Activated T-cell treated with anti-CD3 and anti-CD28 coated beads for 1 hour (primary cell): ENCODE measurements at places on chromosomes 4 and X.

GRCh38 chrX:39874202-39874816 lies 223.4 kb downstream of the BCOR start:
- DNase-seq = no peak

- DNase-seq = no peak
Measured at GRCh38 chr4:4256799-4257198, 8.8 kb upstream of the TMEM128 start.

DNA sequence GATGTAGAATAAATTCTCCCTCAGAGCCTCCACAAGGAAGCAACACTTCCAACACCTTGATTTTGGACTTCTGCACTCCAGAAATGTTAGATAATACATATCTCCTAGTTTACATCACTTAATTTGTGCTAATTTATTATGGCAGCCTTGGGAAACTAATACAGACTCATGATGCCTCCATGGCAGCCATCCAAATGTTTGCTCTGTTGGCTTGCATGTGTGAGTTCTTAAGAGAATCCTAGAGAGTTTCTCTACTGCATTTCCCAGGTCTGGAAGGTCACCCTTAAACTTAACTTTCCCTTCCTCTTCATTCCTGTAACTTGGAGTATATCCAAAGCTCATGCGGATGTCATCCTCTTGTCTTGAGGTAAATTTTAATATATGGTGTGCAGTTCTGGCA lies 956.1 kb downstream of the ADGRL3 start:
- DNase-seq = no peak

GRCh38 chrX:68686097-68686977 lies 38.9 kb downstream of the STARD8 start:
- DNase-seq = no peak

GRCh38 chrX:122552286-122552800 lies 631.7 kb upstream of the GRIA3 start:
- DNase-seq = no peak
